Activated CD4-positive, alpha-beta T cell treated with anti-CD3 and anti-CD28 coated beads, Interleukin-2, amount 50 U/mL, for 16 hours (primary cell): ENCODE measurements at places on chromosomes 5 and 9.

- no peak for DNase-seq
Observed at GRCh38 chr5:147809830-147810666, 21.4 kb downstream of the SPINK1 start.

DNA sequence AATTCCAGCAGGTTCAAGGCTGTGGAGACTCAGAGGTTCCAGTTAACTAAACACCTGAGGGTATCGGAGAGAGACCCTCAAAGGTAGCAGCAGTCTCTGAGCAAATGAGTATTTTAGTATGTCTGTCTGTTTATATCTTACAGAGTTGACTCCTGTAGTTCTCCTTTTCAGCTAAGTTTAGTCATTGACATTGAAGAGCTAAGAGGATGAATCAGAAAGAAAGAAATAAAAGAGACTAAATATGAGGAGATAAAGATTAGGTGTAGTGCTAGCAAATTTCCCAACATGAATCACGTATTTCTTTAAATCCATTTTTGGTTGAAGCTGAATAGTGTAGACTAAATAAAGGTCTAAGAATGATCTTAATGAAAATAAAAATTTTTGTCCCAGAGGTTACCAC, 474.0 kb upstream of the RGMB start:
- no peak for DNase-seq

DNA sequence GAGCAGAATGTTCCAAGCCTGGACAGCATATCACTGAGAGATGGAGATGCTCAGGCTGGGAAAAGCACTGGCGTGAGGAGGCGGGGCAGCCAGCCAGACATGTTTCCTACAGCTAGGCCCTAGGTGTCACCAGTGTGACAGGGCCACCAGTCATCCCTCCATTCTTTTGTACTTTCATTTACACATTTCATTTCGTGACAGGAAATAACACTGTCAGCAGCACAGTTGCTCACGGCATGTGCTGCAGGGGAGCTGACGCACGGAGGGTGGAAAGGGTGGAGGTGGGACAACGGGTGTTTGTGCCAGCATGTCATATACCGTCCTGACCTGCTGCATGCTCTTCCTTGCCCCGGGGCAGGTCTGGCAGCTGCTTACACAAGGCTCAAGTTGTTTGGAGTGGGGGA, 14.8 kb upstream of the CEMIP2 start:
- peak; percentile 92 for DNase-seq

GRCh38 chr9:3200331-3200774, 325.4 kb downstream of the RFX3 start:
- no peak for DNase-seq
